ENCODE measurements at places on chromosomes 2 and 18.

DNA sequence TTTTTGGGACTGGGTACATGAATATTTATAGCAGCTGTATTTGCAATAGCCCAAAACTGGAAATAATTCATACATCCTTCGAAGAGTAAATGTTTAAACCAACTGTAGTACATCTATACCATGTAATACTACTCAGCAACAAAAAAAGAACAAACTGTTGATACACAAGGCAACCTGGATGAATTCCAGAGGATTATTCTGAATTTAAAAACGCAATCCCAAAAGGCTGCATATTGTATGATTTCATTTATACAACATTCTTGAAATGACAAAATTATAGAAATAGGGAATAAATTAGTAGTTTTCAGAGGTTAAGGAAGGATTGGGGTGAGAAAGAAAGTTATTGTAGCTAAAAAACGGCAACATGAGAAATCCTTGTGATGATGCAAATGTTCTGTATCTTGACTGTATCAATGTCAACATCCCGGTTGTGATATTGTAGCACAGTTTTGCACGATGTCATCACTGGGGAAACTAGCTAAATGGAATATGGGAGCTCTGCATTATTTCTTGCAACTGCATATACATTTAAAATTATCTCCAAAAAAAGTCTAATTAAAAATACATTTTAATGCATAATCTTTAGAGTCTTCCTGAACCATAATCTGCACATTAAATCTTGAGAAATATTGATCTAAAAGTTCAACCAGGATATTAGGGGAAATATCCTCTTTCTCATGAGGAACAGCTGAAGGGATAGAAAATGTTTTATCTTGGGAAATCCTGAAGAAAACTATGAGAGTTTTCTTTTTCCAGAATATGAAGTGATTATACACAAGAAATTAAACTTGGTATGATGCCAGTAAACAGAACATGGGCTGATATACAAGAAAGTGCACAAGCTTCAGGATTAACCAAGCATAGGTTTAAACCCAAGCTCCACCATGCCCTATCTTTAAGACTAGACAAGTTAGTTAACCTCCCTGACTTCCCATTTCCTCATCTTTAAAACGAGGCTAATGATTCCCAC lies 21.9 kb downstream of the EVA1A start:
- DNase-seq = no peak

DNA sequence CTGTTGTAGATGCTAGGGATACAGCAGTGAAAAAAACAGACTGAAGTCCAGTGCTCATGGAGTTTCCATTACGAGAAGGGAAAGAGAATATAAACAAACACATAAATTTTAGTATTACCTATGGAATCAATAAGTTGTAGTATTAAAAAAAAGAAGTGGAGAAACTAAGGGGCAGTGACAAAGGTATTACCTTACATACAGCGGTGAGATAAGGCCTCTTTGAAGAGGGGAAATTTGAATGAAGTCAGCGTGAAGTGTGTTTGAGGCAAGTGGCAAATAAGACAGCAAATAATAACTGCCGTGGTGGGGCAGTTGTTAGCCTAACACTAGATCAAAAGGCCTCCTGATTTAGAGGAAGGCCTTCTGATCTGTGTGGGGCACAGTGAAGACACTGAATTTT lies 57.9 kb downstream of the TLK1 start:
- DNase-seq = no peak

GRCh38 chr2:101089419-101089818 lies 61.8 kb downstream of the TBC1D8 start:
- DNase-seq = no peak

DNA sequence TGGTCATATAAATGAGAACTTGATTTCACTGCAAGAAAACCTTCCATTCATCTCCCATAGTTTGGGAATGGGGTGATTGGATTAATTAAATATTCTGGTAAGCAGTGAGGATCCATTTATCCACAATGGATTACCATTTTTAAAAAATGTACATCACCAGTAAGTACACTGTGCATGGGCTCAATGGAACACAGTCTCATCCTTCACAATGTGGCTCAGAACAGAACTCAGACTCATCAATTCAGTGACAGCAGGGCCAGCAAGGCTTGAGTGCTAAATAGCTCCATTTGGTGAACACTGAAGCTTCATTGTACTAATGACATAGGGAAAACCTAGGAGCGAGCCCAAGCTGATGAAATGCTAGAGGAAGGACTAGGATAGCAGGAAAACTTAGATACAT lies 223.8 kb downstream of the CMPK2 start:
- DNase-seq = no peak

GRCh38 chr2:167127135-167127534 lies 238.9 kb downstream of the XIRP2 start:
- no peak for DNase-seq

- no peak for DNase-seq
Observed at GRCh38 chr2:222523783-222524544, 99.6 kb downstream of the SGPP2 start.

DNA sequence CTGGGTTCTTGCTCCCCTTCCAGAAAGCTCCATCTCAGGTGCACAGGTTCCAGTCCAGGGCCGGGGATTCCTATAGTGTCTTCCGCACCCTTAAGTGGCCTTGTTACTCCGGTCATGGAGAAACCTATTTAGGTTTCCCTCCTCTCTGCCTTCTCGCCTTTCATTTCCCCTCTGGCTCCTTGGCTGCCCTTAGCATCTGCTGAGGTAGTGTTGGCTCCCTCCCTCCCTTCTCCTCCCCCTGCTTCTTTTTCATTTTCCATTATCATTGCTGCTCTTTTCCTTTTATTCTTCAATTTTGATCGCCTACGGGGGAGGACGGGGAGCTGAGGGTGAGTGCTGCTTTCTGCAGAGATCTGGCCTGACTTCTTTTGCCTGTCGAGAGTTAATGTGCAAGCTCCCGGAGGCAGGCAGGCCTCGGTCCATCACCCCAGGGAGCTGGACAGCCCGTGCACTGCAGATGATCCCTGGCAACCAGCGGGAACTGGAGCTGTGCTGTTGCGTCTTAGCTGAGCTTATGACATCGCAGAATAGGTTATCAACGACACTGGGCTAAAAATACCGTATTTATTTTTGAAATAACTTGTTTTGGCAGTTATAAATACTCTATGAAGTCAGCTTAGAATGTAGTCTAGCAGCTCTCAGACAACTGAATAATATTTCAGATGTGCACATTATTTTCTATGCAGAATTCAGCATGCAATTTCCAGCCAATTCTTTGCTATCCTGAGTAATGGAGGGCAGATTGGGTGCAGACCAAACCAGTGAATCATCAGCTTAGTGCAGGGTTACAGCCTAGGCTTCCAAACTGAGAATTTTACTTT lies 141.9 kb downstream of the SLC4A3 start:
- DNase-seq = no peak

GRCh38 chr18:3923750-3924149 lies 473.8 kb downstream of the TGIF1 start:
- DNase-seq = no peak

DNA sequence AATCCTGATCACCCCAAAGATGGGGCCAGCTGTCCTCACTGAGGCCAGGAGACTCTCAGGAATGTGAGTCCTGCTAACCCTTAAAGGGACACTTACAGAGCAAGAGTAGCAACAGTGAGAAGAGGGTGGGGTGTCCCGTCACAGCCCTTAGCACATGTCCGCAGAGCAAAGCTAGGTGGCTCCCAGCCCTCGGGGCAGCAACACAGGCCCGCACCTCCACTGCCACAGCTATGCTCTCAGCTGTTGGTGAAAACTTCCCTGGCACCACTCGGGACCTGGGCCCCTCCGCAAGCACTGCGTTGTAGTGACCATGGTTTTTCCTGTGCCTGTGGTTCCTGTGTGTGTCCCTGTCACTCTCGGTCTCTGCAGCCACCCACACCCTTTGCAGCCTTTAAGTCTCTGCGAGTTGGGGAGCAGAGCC lies 76.4 kb upstream of the UXS1 start:
- DNase-seq = no peak

- no peak for DNase-seq
Observed at GRCh38 chr18:69774831-69775230, 172.8 kb downstream of the CD226 start.

DNA sequence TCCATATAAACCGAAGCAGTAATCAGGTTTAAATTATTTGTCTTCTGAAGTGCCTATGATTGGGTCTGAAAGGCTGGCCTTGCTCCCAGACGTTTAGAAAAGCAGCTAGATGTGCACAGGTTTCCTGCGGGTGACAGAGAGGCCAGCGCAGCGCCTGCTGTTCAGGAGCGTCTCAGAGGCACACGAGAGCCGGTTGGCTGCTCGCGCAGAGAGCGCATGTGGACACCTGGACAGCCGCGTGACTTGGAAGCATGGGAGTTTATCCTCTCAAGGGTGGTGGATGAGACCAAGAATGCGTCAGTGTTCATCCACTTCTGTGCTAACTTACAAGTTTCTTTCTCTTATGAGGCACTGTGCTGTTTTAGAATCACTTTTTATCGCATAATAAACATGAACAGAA lies 303.7 kb downstream of the PTGR3 start:
- DNase-seq = no peak

DNA sequence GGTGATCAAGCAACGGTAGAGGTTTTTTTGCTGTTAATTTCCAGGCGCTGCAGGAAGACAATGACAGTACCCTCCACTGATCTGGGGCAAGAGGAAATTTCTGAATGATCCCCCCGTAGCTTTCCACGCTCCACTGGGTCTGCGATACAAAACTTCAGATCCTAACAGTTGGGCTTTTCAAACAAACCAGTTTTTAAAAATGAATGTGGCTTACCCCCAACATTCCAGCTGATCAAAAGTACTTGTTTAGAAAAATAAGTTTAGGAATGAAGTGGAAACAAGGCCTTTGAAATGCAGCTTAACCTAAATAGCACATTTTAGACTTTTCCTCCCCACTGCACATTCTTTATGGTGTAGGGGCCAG lies 5.7 kb downstream of the ZFP36L2 start:
- DNase-seq = no peak

GRCh38 chr2:53740170-53740569 lies 27.4 kb upstream of the CHAC2 start:
- DNase-seq = no peak

DNA sequence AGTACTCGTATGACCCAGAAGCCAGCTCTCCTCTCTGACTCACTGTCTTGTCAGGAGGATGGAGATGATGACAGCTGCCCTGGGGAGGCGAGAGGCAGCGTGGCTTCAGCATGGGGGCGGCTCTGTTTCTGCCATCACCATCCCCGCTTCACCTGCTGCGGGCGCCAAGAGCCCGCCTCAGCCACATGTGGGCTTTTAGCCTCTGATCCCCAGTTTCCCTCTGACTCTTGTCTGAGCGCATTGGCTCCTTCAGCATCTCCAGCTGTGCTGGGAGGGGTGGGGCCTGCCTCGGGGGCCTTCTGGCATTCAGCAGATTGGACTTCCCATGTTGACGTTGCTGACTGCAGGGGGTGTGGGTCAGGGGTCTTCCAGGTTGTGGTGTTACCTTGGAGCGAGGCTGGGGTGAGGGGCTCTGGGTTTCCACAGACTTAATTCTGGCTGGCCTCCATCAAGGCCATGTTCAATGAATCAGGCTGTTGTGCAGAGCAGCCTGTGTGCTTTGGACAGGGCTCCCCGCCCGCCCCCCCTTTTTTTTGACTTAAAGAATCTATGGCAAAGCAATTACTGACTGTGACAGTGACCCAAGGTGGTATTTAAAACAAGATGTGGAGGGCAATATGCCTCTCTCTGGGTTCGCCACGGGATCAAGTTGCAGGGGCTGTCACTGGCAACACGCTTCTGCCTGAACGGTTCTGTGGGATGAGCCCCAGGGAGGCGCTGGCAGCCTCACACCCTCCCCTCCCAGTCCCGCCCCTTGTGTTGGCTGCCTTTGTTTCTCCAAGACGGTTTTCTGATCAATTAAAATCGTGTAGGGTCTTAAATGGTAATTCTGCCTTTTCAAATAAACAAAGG lies 228.3 kb downstream of the LDLRAD4 start:
- DNase-seq = no peak

- DNase-seq = no peak
Observed at GRCh38 chr2:174609261-174609660, 11.7 kb upstream of the WIPF1 start.

DNA sequence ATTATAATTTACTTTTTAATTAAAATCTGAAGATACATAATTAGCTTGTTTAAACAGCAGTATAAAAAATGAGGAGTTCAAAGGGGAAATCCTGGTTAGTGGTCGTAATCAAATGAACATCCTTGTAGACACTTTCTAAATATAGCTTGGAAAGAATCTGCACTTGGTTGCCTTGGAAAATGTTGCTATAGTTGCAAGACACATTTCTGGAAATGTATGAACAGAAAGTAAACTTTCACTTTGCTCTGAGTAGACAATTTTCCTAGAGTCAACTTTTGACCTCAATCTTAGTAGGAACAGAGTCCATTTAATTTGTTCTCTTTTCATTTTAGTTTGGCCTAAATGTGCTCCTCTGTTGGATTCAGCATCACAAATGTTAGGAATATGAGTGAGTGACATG lies 38.3 kb downstream of the GCA start:
- no peak for DNase-seq

DNA sequence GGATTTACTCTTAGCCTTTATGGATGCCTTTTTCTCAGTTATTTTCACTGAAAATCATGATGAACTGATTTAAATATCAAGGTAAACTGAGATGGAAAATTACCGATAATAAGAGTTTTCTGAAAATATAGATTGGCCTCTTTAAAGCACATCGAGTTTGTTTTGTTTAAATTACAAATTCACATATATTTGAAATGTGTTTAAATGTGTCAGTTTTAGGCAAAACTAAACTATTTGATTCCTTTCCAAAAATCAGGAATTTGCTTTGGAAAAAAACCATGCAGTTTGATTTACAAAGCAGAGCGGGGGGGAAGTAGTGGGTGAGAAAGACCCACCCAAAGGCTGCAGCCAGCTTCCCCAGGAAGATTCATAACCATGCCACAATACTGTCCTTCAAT lies 52.0 kb upstream of the EML4 start:
- DNase-seq = no peak

GRCh38 chr2:234304950-234305349 lies 191.9 kb downstream of the ARL4C start:
- DNase-seq = no peak

DNA sequence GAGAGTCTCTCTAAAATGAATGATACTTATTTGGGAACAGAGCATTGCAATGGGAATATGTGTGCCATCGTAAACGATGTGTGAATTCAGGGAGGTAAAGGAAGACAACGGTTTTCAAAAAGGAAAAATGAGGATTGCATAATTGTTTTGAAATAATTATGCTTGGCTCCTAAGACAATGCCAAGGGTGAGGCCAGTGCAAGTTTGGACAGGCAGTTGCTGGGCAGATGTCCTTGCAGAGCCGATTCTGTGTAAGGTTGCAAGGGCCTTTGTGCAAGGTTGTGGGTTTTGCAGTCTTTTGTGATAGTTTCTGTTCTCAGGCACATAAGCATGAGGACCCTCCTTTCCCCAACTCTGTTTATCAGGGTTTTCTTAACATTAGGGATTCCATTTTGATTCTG lies 70.0 kb upstream of the ZNF236 start:
- DNase-seq = no peak

- no peak for DNase-seq
Observed at GRCh38 chr2:123359636-123360035, 665.5 kb upstream of the CNTNAP5 start.

- no peak for DNase-seq
Observed at GRCh38 chr18:50623694-50624352, 63.9 kb downstream of the MAPK4 start.

- DNase-seq = no peak
Observed at GRCh38 chr2:5713101-5713500, 20.9 kb downstream of the SOX11 start.

GRCh38 chr2:24832073-24832461 lies 38.8 kb downstream of the CENPO start:
- DNase-seq = no peak

Data from NCI-H1436 treated with DMSO at 0.1 percent for 48 hours (cell line).